ENCODE measurements at places on chromosomes 16 and 17. TPM values are rescaled to one million over a fixed set of nuclear protein-coding genes. Genes with fewer than 3 reads are reported as not detected.

DNA sequence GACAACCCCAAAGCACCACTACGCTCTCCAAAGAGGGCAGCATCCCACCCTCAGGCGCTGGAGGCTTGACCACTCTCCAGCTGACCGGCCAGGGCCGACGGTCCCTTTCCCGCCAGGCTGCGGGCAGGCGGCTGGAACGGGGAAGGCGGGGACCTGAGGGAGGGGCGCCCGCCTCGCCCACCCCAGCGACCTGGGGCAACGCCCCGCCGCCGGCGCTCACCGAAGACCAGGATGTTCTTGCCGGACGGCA lies 431 bp downstream of the DYNC1LI2 start:
- peaks cover 18% of the 10 kb centered on the region for H3K4me1 ChIP-seq
- H3K27me3 ChIP-seq: no peaks in the 10 kb centered on the region
- H3K36me3 ChIP-seq: no peaks in the 10 kb centered on the region
- H3K27ac ChIP-seq: peak overlapping the region; percentile 13

GRCh38 chr16:9297437-9298113 lies 206.1 kb downstream of the HAPSTR1 start:
- no peaks in the 10 kb centered on the region for H3K4me1 ChIP-seq
- DNase-seq: no peak
- H3K36me3 ChIP-seq: no peaks in the 10 kb centered on the region
- no peak overlapping the region for H3K27ac ChIP-seq
- no peaks in the 10 kb centered on the region for H3K27me3 ChIP-seq
- H3K4me3 ChIP-seq: no peak overlapping the region

- H3K4me1 ChIP-seq: peaks cover 9% of the 10 kb centered on the region
- peak; percentile 18 for DNase-seq
- no peak within 1 kb of the TSS for H3K4me3 ChIP-seq
- H3K27ac ChIP-seq: no peak within 1 kb of the TSS
- no peaks in the 10 kb centered on the region for H3K36me3 ChIP-seq
- H3K27me3 ChIP-seq: peaks cover 14% of the 10 kb centered on the region
Observed at GRCh38 chr16:18983565-18984434, at the start of gene TMC7. TMC7 (plus strand) TSS chr16:18983934; CDS start chr16:18984064, 130 bp downstream.

COG1 gene
- total RNA-seq: 64.7 TPM

ABCC12 gene
- not detected for total RNA-seq

KLHL11 gene
- 18.8 TPM for total RNA-seq

Measured in B cell (primary cell).